ENCODE measurements at places on chromosomes 3 and 15.

DNA sequence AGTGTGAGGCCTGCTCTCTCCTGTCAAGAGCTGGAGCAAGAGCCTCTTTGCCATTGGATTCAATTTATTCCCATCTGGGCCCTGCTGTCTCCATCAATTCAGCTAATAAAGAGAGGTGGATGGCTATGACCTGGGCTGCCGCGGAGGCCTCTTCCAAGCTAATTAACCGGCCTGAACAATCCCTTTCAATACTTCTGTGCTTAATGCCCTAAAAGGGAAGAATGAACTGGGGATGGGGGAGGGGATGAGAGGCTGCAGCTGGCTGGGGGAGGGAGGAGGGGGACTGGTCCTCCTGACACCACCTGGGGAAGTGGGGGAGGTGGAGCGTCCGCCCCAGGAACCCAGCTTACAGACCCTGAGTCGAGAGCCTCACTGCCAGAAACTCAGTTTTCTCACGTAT, 33.4 kb upstream of the PRR23E start:
- DNase-seq, result no peak

GRCh38 chr3:109806929-109807328, 469.6 kb upstream of the DPPA4 start:
- DNase-seq, result no peak

DNA sequence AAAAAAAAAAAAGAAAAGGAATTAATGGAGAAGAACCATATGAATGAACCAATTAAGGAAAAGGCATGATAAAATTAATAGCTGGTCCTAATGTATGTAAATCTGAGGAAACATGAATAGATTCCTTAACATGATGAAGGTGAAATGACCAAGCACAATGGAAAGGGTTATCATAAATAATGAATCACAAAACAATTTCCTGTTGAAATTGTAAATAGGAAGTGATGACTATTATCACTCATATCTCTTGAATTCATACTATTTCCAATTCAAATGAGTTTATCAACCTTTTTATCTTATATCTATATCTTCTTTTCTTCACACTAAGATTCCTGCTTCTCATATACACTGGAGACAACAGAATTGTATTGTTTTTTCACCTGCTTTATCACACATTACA, 32.0 kb downstream of the AADACL2 start:
- no peak for DNase-seq

DNA sequence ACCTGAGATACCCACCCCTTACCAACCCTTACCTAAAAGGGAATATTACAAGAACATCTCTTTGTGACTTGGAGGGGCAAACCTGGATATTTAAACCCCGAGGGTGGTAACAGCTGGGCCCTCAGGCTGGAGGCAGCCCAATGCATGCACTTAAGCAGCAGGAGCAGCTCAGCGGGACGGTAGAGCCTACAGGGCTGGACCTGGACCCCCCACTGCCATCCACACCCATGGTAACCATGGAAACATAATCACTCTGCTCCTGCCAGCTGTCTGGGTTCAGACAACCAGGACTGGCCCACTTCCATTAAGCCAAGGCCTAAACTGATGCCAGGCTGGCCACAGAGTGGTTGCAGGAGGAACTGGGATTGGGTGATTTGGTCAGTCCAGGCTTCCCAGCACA, 52.8 kb downstream of the ETFA start:
- DNase-seq, result no peak

- DNase-seq, result no peak
Observed at GRCh38 chr15:74295800-74296199, 59.7 kb downstream of the CCDC33 start.

DNA sequence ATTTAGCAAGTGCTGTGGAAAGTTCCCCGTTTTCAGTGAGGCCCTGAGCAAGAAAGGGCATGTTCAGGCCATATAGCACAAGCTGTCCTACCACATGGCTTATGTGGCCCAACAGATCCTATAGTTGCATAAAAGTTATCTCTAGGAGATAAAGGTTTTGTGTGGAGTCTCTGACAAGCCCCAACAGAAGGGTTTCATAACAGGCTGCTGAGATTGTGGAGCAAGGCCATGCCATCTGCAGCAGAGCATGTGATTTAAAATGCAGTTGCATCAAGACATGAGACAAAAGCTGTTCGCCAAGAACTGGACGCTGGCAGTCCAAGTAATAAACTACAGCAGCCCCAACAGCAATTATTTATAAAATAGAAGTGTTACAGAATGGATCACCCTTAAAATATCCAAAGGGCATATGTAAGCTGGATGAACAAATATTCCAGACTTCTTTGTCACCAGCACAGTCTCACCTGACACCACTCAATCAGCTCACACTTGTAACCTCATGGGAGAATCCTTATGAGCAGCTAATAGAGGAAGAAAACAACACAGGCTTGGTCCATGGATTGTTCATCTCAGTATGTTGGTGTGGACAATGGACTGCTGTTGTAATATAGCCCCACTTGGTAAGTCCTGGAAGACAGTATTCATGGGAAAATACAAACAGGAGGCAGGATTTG, 14.4 kb upstream of the CLDN1 start:
- DNase-seq, result no peak

DNA sequence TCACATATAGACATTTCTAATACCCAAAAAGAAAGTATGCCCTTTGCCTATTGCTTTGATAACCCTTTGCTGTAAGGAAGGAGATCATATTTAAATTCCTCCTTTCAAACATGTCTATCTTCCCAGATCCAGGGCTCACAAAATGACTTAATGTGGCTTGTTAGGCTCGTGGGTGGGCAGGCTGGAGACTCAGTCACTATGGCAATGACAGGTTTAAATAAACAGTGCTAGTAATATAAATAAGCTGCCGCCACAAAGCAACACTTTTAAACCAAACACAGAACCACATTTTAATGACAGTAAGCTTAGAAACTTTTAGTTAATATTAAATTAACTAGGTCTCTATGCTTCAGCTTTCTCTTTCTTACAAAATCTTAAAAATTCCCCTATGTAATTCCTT, 616.0 kb upstream of the NAALADL2 start:
- no peak for DNase-seq

- DNase-seq, result no peak
Observed at GRCh38 chr3:140794507-140794906, 116.6 kb downstream of the TRIM42 start.

- DNase-seq, result no peak
Observed at GRCh38 chr3:177514611-177515499, 317.6 kb upstream of the TBL1XR1 start.

All from cortex of kidney (tissue), 1 donor.